ENCODE measurements at places on chromosomes 3 and 15.
A peak's percentile ranks its signal among the peaks of the same experiment; 100 is the strongest.

- DNase-seq = no peak
Observed at GRCh38 chr15:69265347-69265955, 33.3 kb upstream of the PAQR5 start.

DNA sequence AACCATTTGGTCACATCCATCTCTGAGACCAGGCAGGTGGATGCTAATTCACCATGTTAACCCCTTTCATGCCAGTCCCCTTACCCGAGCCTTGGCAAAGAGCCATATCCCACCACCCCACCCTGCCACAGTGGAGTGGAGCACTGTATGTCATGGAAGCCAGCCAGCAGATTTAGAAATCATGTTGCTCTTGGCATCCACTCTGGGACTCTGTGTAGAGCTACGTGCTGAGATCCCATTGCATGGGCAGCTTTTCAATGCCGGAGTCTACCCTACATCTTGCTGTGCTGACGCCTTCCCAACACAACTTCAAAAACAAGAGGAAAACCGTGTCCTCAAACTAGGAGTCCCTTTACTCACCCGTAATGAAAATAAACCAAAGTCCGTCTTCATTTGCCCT lies 131.0 kb downstream of the NTRK3 start:
- DNase-seq = no peak

- no peak for DNase-seq
Observed at GRCh38 chr15:43144512-43144911, 11.1 kb downstream of the TMEM62 start.

DNA sequence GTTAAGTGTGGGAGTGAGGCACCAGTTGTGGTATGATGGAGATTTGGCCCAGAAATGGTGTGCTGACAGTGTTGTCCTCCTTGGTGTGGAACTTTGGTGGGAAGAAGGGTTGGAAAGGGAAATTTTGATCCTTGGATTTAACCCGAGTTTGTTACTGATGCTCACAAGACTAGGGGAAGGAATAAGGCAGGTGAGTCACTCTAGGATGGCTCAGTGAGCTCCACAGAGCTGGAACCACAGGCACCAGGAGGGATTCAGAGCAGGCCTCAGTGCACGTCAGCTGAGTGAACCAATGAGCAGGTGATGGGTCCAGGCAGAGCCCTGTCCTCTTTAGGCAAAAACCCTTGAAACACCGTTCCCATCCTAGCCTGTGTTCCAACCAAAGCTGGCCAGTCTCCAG lies 11.4 kb downstream of the CHRD start:
- no peak for DNase-seq

DNA sequence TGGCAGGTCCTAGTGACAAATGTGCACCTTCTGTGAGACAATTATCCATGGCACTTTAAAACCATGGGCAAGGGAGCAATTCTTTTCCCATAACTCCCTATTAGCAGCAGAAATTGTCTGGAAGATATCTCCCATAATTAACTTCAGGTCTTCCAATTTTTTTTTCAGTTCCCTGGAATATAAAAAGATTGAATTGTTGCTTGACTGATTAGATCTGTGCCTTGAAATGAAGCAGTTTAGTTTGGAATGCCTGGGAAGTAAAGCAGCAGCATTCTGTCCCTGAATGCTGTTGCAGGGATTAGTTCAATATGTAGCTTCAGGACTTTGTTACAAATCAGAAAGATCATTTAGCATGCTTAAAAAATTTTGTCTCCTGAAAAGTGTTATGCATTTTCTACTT lies 137.0 kb upstream of the GOLGA6L4 start:
- DNase-seq = no peak

- no peak for DNase-seq
Observed at GRCh38 chr3:29503958-29504357, 223.1 kb downstream of the RBMS3 start.

GRCh38 chr3:52442409-52443267 lies 2.3 kb downstream of the SEMA3G start:
- no peak for DNase-seq

DNA sequence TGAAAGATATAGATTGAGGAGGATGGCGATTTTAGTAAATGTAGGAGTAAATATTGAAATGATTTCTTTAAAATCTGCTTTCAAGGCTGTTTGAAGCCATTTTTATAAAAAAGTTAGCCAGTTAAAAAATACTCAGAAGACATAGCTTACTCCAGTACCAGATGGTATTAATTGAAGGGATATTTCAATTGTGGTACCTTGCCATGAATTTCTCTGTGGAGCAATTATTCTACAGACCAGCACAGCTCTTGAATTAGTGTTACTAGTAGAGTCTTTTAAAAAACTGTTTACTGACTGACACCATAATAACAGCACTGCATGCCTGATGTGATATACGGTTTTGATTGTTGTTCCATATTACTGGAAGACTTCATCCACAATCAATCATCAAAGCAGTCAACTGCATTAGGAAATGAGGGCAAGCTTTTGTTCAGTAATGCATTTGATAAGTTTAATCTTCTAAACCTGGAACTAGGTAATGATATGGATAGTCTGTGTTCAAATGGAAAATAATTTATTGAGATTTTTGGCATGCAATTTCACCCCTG lies 106.4 kb downstream of the MFSD1 start:
- no peak for DNase-seq

GRCh38 chr3:63937661-63938651 lies 25.8 kb upstream of the SCAANT1 start:
- no peak for DNase-seq

DNA sequence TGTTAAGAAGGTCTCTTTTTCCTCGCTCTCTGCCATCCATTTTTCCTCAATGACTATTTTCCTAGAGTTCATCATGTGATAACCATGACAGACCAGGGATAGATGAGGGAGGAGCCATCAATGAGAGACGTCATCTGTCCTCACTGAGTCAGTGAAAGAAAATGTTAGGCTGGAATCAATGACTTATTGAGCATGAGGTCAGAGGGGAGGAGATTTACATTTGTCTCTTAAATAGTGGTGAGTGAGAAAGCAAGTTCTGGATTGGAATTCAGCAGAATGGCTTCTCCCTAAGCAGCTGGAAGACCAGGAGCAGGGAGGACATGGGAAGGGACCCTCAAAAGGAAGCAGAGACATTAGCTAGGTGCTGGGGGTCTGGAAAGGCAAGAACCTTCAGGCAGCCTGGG lies 28.2 kb upstream of the USP3 start:
- no peak for DNase-seq

DNA sequence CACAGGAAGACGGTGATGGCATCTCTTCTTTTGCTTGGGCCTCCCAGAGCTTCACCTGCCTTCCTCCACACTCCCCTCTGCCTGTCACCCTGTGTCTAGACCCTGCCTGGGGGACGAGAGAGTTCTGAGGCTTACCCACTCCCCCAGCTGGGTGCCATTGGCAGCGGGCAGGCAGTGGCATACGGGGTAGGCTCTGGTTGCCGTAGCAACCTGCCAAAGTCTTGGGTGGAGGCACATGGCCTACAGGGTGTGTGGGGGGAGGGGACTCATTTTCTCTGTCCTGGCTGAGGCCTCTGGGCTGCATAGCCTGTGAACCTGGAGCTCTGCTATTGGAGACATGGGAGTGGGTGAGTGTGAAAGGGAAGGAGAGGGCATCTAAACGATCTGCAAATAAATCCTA lies 4.4 kb downstream of the INSYN1 start:
- DNase-seq = no peak

GRCh38 chr3:21330293-21330692 lies 420.7 kb downstream of the ZNF385D start:
- no peak for DNase-seq

DNA sequence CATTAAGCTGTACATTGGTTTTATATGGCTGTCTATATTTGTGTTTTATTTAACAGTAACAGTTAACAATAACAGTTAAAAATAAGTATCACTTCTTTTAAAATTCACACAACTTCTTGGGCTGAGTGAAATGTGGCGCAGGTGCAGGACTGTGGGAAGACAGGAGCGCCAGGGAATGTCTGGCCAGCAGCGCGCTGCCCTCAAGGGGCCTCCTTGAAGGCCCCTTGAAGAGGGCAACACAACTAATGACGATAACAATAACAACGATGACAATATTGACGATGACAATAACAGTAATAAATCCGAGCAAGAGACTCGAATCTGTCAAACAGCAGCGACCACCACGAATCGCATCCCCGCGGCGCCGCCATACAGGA lies 411 bp upstream of the PPP2R3A start:
- no peak for DNase-seq

GRCh38 chr3:129549006-129549800 lies 6.2 kb downstream of the H1-8 start:
- no peak for DNase-seq

DNA sequence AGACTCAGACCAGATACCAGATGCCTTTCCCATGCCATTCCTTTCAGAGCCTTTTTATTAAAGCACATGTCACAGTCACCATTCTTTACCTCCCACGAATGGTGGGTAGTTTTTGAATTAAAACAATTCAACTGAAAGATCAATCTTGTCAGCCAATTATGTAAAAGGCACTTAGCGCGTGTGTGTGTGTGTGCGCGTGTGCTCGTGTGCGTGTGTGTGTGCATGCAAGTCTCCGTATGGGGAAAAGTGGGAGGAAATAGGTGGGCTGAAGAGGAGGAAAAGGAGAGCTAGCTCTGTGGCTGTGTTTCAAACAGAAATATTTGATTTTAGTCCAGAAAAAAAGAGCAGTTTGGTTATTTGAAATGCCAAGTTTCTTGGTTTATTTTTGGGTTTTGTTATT lies 177.2 kb downstream of the KCNAB1 start:
- no peak for DNase-seq

GRCh38 chr15:43347114-43347513 lies 16.7 kb upstream of the LCMT2 start:
- DNase-seq = no peak

- DNase-seq = no peak
Observed at GRCh38 chr15:92117261-92117731, 263.8 kb downstream of the SLCO3A1 start.

GRCh38 chr15:73838831-73839426 lies 34.4 kb upstream of the TBC1D21 start:
- no peak for DNase-seq

DNA sequence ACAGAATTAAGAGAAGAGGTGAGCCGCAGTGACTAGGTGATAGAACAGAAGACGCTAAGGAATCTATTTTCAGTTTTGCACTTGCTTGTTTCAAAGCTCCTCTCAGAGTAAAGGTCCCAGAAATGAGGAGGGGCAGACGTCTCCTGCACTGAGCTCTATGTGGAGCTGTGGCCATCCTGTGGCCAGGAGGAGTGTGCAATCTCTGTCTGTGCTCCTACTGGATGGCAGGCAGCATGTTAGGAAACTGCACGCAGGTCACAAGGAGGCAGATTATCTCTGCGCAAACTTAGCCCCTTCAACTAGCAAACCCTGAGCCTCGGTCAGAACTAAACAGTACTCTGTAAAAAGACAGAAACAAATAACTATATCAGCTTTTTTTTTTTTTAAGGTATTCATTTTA lies 31.1 kb upstream of the PPIB start:
- DNase-seq = no peak

DNA sequence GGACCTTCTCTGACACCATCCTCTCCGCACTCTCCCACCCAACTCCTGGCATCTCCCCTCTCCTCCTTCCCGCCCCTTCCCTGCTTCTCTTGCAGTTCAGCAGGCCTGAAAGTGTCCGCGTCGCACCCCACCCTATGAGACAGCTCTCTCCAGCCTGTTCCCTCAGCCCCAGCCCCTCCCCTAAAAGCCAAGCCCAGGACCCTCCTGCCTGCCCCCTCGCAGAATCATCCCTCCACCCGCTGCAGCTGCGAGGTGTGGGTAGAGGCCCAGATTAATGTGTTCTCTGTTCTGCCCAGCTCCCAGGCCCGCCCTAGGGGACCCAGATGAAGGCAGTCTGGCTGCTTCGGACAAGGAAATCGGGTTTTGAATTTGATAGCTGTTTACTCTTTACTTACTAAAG lies 410 bp downstream of the PRR23E start:
- DNase-seq = no peak

- peak; percentile 33 for DNase-seq
Observed at GRCh38 chr15:63466378-63467192, 37.8 kb upstream of the USP3 start.

- no peak for DNase-seq
Observed at GRCh38 chr15:58900631-58901030, 32.8 kb downstream of the SLTM start.

DNA sequence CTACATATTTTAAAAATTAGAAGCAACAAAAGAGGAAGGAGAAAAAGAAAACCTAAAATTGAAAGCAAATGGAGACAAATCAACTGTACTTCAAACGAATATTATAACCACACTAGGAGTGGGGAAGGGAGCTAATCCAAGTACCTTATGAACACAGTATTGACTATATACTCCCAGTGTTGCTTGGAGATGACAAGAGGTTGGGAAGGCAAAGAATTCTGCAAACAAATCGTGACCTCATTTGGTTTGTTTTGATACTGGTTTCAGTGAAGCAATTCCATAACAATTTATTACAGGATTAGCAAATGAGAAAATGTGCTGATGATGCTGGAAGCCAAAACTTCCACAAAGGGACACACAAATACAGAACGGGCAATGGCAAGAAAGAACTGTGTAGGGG lies 268.1 kb downstream of the ULK4 start:
- no peak for DNase-seq

DNA sequence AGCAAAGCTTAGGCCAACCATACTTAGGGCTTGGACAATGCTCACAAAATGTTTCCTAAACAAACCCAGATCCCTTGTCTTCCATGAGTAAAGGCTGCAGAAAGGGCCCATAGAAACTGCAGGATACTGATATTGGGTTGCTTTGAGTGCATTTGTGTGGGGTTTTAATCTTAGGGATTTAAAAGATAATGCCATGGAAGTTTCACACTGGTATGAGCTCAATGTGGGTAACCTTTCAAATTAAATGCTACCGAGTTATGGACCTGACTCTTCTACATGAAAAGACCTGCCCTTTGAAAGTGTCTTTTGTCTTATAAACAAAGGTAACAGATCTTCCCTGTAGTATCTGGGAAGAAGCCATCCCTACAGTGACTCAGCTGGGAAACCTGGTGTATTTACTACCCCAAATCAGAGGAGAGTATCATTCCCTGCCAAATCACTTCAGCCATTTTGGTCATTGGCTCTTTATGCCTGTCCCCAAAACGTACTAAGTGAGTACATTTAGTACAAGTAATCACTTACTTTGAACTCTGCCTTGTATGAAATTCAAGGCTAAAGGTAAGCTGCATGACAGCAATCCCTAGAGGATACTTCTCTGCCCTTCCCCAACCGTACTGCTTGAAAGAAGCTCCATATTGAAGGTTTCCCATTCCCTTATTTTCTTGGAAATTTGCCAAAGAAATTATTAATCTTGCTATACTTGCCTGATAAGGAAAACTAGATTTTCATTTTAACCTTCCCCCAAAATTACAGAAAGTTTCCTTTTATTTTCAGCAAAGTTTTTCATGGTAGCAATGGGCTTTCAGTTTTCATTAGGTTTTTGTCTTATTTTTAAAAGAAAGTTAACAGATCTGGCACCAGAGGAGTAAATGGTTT lies 7.2 kb downstream of the TM4SF1 start:
- DNase-seq = no peak

GRCh38 chr3:82133070-82133606 lies 371.7 kb upstream of the GBE1 start:
- DNase-seq = peak; percentile 6

GRCh38 chr3:39810647-39811161 lies 1.3 kb downstream of the MYRIP start:
- DNase-seq = no peak

Data from NCI-H446 treated with DMSO at 0.1 percent for 48 hours (cell line).